ENCODE measurements at places on chromosomes 11 and 22.

DNA sequence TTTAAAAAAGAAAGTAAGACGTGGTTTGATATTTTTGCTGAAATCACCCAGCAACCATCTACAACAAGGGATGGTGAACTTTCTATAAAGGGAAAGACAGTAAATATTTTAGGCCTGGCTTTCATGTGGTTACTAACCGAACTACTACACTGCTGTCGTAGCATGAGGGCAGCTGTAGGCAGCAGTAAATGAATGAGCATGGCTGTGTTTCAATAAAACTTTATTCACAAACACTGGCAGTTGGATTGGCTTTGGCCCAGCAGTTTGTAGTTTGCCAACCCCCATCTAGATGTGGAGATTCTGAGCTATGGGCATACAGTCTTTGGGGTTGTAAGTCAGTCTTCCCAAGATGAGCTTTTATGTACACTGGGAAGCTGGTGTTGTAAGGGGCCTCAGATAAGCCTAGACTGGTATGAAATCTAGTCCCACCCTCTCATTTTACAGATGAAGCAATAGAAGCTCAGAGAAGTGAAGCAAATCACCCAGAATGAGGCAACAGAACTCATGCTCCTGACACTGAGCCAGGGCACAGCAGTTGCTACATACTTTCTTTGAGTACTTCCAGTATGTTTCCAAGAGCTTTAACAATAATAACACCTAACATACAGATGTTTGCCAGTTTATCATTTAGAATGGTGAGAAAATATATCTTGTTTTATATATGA, 204.4 kb downstream of the ADAMTS15 start:
- no peak for DNase-seq

DNA sequence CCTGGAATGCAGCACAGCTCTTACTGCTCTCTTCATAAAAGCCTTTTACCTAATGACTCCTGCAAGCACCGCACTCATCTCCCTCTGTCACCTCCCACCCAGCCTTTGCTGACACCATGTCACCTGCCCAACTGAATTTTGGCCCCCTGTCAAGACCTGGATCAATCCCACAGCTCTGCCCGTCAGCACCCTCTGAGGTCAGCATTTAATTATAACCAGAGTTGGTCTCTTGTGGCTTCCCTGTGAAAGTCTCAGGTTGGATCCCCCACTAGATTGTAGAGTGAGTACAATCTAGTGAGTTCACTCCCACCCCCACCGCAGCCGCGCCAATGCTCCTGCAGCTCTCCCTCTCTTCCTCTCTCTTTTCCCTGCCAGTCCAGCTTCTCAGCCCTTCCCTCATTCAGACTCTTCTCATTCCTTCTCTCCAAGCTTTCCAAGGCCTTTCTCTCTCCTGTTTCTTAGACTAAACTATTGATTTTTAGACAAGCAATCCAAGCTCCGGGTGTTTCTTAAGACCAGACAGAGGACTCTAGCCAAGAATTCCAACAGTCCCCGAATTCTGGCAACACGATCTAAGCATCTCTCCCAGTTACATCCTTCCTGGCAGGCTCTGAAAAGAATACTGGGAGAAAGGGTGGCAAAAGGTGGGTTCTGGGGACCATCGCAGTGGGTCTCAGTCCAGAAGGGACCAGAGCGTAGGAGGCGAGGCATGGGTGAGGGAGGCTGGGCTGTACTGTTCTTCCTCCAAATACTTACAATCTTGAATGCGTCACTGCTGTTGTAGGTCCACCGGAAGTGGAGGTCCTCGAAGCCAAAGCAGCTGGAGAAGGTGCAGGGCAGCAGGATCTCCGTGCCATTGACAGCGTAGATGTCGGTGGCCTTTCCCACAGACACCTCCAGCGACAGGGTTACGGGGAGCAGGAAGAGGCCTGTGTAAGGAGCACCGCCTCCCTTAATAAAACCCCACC, 8.0 kb downstream of the SCN4B start:
- DNase-seq: no peak

- DNase-seq: no peak
Observed at GRCh38 chr11:45818961-45819605, 14.1 kb downstream of the SLC35C1 start.

- DNase-seq: no peak
Observed at GRCh38 chr11:3011891-3012885, 20.1 kb upstream of the NAP1L4 start.

- DNase-seq: no peak
Observed at GRCh38 chr11:35994421-35994820, 50.6 kb downstream of the LDLRAD3 start.

DNA sequence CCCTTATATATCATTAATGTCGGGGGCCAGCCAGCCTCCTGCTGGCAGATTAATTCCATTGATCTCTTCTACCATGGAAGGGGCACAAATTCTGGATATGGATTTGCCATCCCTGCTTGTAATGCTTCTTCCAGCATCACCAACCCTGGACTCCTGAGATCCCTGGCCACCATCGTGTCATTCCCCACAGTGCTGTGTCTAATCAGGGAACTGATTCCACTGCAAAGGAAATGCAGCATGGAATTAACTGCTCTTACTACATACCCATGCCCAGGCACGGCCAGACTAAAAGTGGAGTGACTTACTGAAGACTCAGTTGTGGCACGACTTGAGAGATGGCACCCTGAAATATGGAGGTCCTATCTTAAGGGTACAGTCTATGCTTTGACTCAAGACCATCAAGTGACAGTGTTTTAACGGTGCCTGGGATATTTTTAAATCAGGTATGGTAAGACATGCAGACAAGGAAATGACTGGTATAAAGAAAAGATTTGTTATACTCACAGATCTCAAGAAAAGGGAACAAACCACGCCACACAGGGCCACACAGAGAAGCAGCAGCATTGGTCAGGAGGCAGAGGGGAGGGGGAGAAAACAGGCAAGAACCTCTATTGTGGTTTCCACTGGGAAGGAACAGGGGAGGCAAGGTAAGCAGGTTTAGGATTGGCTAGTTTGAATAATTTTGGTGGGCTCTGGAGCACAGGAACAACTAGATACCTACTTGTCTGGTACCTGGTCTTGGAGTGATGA, 65.1 kb downstream of the IGLL5 start:
- DNase-seq: no peak

DNA sequence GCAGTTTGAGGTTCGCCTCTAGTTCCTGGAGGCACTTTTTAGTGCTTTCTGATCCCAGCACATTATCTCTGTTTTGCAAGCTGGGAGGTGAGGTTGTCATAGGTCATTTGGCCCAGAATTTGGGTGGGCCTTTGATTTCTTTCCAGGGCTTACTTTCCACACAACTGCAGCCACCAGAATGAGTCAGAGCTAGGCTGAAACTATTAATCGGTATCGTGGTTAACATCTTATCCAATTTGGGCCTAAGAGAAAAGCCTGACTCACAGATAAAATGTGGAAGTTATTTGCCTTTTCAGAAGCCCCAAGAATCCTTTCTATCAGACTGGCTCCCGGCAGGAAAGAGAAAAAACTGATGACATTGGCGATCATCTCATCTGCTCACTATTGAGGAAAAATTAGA, 166.4 kb downstream of the KIRREL3 start:
- no peak for DNase-seq
